Spinal cord (tissue), 10 donors: ENCODE measurements at places on chromosomes 1 and 21.

DNA sequence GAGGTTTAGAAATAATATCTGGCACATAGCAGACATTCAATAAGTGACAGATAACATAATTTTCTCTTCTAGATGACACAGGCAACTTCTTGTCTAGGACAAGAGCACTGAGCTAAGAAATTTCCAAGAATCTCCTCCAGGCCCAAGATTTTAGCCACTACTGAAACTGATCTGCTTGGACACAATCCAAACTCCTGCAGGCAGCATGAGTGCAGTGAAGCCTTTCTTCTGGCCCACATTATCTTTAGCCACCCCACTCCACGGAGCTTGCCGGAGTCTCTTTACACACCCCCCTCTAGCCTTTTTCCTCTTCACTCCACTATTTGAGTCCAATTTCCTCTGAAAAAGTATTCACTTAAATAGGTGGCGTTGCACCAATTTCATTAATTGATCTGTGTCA is 142.9 kb upstream of the DUSP10 start:
- DNase-seq, result no peak

DNA sequence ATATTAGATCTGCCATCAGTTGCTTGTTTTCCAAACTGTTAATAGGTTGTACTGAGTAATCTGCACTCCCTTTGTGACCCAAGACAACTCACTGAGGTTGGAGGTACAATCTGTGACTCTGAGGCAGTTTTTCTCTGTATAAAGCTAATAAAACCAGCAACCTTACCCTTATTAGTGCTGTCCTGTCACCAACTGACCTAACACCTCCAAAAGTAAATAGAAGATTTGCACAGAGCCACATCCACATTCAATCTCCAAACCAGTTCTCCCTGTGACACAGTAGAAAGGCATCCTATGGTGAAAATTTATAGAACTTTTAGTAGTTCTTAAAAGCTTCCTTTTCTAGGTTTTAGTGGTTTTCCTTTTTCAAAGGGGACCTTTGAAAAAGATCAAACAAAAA is 140.4 kb upstream of the ADGRL2 start:
- DNase-seq, result no peak

DNA sequence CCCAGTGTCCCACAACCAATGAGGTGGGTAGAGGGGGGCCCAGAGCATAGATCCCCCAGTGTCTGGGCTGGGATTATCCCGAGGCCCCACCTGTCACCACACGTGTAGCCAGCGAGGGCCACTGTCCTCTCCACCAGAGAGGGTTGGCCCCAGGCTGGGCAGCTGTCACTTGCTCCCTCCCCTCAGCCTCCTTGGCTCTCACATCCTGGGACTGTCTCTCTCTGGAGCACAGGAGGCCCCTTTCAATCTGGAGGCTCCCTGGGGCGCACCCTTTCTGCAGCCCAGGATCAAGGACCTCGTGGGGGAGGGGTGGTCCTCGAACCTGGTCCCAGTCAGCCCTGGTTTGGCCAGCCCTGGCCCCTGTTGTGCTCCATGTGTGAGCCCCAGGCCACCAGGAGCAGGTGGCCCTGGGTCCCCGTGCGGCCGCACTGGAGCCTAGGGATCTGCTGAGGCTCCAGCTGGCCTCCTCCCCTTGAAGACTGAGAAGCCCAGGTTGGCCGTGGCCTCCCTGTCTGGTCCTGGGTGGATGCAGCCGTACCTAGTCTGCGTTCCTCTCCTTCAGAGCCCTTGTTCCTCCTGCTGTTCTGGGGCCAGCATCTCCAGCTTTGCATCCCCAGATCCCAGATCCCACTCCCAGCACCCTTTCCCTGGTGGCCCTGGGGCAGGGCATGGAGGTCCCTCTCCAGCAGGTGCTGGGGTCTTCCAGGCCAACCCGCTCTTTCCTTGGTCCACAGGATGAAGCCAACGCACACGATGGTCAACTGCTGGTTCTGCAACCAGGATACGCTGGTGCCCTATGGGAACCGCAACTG is 6.7 kb downstream of the TMEM201 start:
- no peak for DNase-seq

- DNase-seq, result no peak
Measured at GRCh38 chr1:41728403-41729202, 190.1 kb downstream of the HIVEP3 start.

DNA sequence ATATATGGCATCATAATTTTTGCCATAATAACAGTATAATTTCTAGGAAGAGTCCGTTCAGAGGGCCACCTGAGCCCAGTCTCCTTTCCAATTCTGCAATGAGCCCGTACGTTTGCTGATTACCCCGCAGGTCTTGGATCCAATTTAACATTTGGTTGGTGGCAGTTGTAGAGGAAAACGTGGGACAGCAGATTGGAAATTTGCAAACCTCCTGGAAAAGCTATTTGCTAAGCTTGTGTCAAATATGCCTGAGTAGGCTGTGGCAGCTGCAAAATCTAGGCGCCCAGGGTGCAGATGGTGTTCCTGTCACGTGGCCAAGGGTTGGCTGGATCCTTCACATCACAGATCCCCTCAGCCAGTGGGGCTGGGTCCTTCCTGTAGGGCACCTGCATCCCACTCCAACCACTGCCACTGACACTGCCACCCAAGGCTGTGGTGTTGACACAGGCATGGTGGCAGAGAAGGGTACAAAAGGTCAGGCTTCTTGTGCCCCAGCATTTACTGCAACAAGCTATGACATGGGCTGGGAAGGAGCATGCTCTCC is 174.8 kb upstream of the SYT6 start:
- no peak for DNase-seq

- no peak for DNase-seq
Measured at GRCh38 chr1:25008192-25008485, 78.1 kb upstream of the RUNX3 start.

GRCh38 chr21:35212393-35213127 is 163.5 kb upstream of the RUNX1 start:
- no peak for DNase-seq

GRCh38 chr1:233289676-233290075 is 5.8 kb downstream of the PCNX2 start:
- no peak for DNase-seq

GRCh38 chr1:214341932-214342331 is 61.0 kb downstream of the SMYD2 start:
- no peak for DNase-seq
